Activated T-helper 2 cell treated with anti-CD3 and anti-CD28 coated beads, Interferon-gamma antibody, Interleukin-2, Interleukin-4, amounts not matched to agents 10 μg/mL and 5 μg/mL and 100 μg/mL, durations not matched to agents 14 hours and 24 hours and 36 hours (primary cell): ENCODE measurements at places on chromosomes 6 and 20. TPM values are rescaled to one million over a fixed set of nuclear protein-coding genes. Genes with fewer than 3 reads are reported as not detected.

DNA sequence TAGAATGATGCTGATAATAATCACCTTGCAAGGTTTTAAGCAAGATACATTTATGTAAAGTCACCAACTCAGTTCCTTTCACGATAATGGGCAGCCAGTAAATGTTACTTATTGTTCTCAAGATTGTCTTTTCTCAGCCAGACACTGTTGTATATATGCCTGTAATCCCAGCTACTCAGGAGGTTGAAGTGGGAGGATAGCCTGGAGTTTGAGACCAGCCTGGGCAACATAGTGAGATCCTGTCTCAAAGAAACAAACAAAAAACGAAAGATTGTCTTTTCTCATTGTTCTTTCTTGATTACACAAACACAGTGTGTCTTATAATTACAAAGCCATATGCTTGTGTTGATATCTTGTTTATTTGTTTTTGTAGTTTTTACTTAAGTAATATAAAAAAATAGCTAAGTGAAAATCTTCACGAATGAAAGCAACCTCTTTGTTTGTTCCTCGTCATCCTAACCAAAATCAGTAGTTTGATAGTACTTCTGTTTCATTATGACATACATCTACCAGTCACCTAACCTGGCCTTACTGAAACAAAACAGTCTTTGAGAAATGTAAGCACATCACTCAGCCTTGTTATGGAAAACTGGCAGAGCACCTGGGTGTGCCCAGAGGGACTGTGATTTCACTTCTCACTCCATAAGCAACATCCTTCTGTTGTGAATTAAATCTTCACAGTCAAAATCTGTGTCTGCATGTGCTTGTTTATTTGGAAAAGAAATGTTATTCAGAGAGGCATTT is 436.2 kb upstream of the SOX4 start:
- no peak for DNase-seq

DNA sequence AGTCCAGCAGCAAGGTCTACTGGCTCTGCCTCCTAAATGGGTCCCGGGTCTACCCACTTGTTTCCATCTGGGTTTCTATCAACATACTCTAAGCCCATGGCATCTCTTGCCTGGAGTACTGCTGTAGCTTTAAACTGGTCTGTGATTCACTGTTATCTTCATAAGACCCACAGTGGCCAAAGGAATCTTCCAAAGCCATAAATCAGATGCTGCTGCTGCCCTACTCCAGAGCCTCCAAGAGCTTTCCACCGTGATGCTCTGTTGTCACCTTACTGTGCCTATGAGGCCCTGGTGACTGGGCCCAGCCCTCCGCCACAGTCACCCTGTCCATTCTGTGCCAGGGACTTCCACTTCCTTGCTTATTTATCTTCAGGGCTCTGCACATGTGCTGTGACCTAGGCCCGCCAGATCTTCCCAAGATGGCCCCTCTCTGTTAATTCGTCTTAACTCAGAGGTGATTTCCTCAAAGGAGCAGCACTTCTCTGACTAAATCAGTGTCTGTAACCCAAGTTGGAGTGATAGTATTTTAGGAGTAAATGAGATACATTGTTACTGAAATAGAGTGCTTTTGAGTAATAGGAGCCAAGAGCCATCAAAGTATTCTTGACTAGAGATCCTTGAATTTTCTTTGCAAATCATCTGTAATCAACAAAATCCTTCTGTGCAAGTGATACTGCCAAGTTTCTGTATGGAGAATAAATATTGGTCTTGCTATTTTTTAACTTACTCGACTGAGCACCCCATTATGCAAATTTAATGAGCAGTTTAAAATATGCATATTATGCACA is 102.5 kb downstream of the PPP1R14C start:
- no peak for DNase-seq

DNA sequence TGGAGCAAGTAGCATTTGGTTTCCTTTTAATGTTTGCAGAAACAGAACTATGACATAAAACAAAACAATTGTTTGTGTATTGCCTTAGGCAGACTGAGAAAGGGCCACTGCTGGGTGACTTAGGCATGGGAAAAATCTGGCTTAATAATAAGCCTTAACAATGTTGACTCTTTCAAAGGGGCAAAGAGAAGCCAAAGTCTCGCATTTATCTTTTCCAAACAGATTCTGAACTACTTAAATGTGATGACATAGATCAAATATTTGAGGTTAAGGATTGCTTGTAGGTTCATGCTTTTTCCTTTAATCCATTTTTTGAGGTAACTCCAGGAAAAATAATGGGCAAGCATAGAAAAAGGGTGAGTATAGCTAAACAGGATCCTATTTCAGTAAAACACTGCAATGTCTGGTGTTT is 39.6 kb downstream of the ADAT2 start:
- DNase-seq: no peak

DNA sequence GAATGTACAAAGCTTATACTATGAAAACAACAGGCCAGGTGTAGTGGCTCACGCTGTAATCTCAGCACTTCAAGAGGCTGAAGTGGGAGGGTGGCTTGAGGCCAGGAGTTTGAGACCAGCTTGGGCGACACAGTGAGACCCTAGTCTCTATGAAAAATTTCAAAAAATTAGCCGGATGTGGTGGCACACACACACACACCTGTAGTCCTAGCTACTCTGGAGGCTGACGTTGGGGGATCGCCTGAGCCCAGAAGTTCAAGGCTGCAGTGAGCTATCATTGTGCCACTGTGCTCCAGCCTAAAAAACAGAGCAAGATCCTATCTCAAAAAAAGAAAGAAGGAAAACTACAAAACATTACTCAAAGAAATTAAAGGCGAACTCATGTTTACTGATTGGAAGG is 7.3 kb upstream of the ASF1A start:
- DNase-seq: no peak

The FAM209B gene
- total RNA-seq: 0.97 and 1.8 TPM in 2 replicates
